Gastrocnemius medialis (tissue), 4 donors: ENCODE measurements at places on chromosomes 3 and 15.

- DNase-seq = no peak
These were observed 346.8 kb upstream of the GOLIM4 start for GRCh38 chr3:168442502-168442901.

GRCh38 chr15:40258544-40258943 lies 19.7 kb downstream of the PAK6 start:
- no peak for DNase-seq

GRCh38 chr3:124275412-124275811 lies 283.5 kb upstream of the ROPN1 start:
- no peak for DNase-seq

DNA sequence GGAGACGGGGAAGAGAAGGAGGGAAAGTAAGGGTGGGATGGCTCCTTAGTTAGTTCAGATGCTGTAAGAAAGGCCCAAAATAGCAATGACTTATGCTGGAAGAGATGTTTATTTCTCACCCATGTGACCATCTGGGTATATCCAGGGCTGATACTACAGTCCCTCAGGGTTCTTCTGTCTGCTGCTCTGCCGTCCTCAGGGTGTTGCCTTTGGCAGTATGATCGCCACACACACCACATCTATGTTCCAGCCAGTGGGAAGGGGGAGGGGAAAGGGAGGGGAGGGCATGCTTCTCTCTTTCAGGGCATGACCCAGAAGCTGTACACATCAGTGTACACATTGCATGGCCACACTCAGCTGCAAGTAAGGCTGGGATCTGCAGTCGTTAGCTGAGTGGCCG lies 10.2 kb downstream of the CD276 start:
- peak; percentile 51 for DNase-seq

DNA sequence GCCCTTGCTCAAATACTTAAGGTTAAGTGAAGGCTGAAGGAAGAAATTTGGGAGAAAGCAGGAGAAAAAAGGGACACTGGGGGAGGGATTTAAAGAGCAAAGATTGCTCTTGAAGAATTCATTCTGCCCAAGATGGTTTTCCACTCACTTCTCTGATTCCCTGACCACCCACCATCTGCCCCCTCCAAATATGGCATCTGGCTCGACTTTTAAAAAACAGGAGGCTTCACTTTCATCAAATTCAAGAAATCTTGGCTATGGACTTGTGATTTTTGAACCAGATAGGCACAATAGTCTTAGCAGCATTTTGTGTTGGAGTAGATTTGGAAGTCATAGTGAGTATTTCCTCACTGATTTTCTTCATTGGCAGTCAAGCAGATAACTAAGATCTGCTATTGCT lies 574.4 kb upstream of the SUCLG2 start:
- no peak for DNase-seq

DNA sequence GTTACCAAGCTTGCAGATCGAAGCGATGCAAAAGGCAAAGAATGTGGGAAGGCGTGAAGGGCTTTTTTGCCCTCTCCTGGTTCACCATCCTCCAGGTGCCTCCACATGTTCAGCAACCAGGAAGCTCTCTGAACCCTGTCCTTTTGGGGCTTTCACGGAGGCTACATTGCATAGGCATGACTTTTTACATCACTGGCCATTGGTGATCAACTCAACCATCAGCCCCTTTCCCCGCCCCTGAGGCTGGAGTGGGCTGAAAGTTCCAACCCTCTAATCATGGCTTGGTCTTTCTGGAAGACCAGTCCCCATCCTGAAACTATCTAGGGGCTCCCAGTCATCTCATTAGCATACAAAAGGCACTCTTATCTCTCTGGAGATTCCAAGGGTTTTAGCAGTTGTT lies 52.6 kb downstream of the UACA start:
- DNase-seq = no peak

DNA sequence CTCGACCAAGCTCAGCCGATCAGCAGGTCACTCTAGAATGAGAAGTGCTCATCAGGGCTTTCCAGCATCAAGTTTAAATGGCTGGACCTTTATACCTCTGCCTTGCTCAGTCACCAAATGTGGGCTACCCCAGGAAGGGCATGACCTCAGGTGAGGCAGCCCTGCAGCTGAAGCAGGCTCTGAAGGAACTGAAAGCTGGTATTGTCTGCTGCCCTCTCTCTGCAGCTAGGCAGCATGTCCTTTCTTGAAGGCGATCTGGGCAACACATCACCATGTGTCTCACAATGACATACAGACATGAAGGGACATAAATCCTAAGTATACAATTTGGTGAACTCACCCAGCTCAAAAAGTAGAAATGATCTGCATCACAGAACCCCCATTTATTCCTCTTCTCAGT lies 38.7 kb upstream of the ARID3B start:
- no peak for DNase-seq

DNA sequence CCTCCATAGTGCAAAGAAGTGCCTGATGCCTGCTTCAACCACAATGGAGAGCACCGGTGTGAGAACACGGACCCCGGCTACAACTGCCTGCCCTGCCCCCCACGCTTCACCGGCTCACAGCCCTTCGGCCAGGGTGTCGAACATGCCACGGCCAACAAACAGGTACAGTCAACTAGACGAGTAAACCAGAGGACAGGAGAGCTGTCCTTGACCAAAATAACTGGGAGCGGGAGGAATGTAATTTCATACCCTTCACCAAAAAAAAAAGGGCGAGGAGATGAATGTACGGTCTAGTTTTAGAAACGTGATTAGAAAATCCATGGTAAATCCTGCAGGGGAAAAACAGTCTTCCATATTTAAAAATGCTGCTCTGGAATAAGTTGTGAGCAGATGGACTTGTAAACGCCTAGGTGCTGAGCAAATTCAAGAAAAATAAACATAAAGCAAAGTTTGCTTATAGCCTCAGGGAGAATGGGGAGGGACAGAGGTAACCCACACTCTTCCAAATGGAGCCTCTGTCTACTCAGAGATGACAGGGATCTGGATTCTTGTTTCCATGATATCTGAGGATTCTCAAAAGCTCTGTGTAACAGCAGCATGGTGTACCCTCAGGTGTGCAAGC lies 8.4 kb downstream of the THBS1 start:
- DNase-seq = no peak

DNA sequence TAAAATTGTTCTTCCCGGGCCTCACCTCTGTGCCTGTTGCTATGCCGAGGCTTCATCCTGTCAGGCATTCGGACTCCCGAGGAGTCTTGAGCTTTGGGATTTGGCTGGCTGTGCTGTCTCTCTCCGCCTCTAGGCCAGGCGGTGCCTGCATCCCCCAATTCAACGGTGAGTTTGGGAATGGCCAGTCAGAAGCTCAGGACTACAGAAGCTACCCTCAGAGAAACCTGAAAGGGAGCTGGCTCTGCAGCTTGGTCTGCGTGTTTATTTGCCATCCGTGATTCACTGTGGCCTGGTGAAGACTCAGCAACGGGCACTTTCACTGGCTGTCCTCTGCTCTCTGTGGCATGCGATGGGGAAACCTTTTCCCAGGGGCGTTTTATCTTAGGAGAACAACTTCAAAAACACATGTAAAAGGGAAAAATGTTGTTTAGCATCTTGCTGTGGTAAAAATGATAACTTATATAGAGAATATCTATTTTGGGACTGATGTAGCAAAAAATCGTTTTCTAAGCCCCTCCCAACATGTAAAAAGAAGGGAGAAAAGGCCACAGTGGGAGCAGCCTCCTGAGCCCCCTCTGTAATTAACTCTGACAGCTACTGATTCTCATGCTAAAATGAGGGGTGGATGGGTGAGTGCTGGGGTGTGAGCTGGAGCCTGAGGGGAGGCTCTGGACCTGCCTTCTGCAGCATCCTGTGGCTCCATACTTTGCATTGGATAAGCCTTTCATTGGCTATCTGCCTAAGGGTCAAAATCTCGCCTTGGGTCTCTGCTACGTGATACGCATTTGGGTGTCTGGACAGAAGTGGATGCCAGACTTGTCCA lies 103.4 kb upstream of the KLHL25 start:
- DNase-seq = no peak

GRCh38 chr3:149114458-149114857 lies 15.0 kb upstream of the HPS3 start:
- no peak for DNase-seq

DNA sequence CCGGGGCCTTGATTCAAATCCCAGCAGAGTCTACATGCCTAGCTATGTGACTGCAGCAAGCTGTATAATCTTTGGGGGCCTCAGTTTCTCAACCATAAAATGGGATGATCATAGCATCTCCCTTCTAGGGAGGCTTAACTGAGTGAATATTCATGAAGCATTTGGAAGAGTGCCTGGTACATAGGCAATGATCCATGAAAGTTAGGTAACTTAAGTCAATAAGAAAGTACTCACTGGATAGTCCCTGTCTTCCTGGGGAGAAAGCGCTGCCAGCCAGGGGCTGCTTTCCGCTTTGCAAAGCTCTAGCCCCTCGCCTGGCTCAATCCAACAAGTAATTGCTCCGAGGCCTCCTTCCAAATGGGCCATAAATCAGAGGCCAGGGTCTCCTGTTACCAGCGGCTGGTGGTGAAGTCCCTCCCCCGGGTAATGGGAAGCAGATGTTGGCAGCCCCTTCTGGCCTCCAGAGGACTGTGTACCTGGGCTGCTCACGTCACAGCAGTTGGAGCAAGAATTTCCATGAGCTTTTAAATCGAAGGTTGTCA lies 521.9 kb upstream of the PROK2 start:
- no peak for DNase-seq

DNA sequence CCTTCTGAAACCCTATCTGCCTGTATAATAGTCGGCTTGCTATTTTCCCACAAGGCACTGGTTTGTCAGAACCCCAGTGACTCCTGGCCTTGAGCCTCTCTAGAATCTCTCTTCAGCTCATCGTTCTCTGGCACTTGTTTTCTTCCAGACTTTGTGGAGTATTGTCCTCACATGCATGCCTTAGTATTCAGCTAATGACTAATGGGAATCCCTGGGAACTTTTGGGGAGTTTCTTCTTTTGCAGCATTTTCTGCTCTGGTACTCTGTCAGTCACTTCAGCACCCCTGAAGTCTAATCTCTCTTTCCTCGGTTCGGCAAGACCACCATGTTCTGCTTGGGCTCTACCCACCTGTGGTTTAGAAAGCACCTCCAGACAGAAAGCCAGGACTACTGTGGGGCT lies 35.8 kb upstream of the THRB start:
- DNase-seq = no peak

DNA sequence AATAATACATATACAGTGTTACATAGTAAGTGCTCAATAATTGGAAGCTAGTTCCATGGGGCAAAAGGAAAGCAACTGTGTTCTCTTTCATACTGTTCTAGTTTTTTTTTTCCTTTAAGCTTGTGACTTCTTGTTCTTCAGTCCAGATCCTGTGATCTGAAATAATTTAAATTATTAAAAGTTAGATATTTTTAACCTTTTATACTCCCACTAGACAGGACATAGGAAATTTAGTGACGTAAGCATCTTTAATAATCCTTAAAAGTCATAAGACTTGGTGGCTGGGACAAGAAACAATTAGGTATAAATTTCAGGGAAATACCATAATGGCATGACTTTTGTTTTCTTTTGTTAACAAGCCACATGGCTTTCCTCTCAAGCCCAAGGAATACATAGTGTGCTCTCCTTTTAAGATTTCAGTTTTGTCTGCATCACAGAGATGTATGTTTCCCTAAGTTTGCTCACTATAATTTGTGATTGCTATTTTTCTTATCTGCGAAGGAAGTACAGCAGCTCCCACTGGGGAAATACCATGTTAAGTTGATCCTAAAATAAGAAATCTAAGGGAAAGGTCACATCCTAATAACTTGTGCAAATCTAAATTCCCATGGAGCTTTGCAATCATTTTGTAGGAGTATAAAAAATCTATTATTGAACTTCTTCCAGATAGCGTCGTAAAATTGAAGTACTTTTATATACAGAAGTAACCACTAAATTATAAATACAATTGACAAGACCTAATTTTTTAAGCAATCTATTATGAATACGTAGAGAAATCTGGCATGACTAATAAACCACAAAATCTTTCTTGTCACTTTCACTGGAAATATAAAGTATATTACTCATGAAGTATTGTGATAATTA lies 30.1 kb downstream of the PPARG start:
- no peak for DNase-seq
